Cardiac muscle cell (in vitro differentiated cells and primary cell): ENCODE measurements at places on chromosomes 6 and 20.

DNA sequence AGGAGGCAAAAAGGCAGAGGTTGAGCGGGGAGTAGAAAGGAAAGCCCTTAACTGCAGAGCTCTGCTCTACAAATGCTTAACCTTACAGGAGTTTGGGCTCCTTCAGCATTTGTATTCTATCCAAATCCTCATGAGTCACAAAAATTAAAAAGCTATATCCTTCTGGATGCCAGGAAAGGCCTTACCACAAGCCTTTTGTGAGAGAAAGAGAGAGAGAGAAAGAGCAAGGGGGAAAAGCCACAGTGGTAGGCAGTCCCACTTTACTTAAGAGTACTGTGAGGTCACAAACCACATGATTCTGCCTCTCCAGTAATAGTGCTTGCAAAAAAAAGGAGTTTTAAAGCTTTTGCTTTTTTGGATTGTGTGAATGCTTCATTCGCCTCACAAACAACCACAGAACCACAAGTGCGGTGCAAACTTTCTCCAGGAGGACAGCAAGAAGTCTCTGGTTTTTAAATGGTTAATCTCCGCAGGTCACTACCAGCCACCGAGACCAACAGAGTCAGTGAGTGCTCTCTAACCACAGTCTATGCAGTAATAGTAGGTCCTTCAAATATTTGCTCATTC, at the start of gene RUNX2:
Gene RUNX2, plus strand, starts transcription at position 375 of the 567 bp plus-strand sequence. CDS start 397 bp downstream, outside the sequence.
- DNase-seq = peak; percentile 94

GRCh38 chr6:76703786-76704185, 631.3 kb upstream of the IMPG1 start:
- no peak for DNase-seq

DNA sequence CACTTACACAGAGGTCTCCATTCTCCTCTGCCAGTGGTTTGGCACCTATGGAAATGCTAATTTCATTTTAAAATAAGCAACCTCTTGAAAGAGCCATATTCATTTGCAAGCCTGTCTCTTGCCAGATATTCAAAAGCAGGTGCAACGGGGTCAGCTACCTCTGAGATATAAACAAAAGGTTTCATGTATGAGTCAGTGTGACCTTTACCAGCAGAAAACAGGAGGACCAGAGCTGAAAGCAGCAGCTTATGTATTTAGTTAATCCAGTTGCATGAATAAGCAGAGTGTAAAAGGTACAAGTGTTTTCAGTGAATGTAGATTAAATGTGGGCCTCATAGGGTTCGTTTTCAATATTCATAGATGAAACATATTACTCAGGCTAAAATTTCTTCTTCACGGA, 56.0 kb downstream of the TENT5A start:
- no peak for DNase-seq

DNA sequence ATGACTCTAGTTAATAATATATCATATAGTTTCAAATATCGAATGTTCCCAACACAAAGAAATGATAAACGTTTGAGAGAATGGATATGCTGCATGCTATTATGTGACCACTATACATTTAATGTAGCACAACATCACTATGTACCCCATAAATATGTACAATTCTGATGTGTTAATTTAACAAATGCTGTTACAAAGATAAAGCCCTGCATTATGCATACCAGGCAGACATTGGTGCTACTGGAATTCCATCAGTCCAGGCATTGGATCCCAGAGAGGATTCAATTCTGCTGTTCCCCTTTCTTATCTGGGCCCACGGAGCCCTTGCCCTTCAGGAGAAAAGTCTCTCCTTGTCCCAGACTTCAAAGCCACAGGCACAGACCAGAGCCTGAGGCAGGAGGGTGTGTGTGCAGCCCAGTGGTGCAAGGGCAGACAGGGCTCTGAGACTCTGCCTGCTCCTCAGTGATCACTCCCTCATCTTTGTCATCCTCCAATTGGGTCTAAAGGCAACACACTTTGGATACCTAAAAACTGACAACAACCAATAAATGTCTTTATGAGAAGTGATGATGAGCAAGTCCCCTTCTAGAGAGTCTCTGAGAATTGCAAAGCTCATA, 45.2 kb downstream of the PSMG4 start:
- no peak for DNase-seq

- DNase-seq = no peak
Measured at GRCh38 chr6:52953911-52954839, 40.9 kb downstream of the GSTA4 start.

DNA sequence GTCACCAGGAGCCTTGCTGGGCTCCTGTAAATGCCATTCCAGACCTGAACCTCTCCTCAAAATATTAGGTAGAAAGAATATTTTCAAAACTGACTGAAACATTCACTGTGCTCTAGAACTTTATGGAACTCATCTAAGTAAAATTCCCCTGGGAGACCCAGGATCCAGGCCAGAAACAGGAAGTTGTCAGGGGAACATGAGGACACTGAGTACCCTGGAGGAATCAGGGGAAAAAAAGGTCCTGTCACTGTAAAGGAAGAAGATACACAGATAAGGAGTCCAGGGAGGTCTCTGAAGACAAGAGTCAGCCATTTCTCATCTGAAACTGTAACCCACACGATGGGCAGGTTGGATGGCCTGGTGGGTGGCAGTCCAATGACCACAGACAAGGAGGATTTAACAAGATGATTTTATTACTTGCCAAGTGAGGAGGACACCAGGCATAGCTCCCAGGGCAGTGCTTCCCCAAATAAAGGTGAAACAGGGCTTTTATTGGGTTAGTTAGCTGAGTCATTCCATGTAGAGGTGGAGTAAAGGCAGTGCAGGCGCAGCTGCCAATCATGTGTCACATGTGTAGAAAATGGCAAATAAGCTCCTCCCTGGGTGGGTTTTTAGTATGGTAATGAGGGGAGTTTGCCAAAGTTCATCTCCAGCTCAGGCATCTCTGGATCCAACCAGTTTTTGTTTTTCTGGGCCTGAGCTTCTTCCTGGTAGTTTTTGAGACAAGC, 138.5 kb downstream of the RCAN2 start:
- no peak for DNase-seq

- DNase-seq = peak; percentile 14
Measured at GRCh38 chr6:116444092-116444491, 17.1 kb upstream of the CALHM6 start.

GRCh38 chr6:41774841-41775240, 4.9 kb downstream of the FRS3 start:
- DNase-seq = no peak

- peak; percentile 18 for DNase-seq
Measured at GRCh38 chr6:21340573-21340972, 253.0 kb upstream of the SOX4 start.

- no peak for DNase-seq
Measured at GRCh38 chr6:93792746-93793145, 373.4 kb upstream of the EPHA7 start.

DNA sequence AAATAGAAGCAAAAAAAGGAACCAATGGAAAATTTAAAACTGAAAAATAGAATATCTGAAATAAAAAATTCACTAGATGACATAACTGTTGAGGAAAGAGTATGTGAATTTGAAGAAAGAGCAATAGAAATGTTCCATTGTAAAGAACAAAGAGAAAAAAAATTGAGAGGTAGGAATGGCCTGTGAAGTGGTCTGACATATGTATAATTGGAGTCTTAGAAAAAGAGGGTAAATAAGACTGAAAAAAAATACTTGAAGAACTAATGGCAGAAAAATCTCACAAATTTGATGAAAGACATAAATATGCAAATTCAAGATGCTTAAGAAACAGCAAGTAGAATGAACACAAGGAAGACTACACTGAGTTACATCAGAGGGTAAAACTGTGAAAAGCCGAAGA, 93.4 kb downstream of the QKI start:
- no peak for DNase-seq

GRCh38 chr6:166570929-166571713, 15.4 kb downstream of the RAMACL start:
- DNase-seq = no peak

DNA sequence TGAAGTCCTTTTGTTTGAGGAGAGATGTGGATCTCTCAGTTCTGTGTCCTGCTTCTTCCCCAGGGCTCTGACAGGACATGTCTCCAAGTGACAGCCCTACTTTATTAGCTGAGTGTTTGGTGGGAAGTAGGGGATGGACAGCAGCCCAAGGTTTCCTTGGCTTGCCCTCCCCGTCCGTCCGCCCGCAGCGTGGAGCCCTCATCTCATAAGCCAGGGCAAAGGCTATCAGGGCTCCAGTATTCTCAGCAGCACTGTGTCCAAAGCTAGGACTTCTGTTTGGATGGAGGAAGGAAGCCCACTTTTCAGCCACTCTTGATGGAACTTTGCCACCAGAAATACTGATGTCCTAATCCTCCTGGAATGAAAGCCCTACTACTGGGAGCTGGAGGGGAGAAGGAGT, 13.6 kb downstream of the CDC5L start:
- DNase-seq = no peak

- DNase-seq = no peak
Measured at GRCh38 chr6:134951494-134952263, 1.8 kb upstream of the ALDH8A1 start.

DNA sequence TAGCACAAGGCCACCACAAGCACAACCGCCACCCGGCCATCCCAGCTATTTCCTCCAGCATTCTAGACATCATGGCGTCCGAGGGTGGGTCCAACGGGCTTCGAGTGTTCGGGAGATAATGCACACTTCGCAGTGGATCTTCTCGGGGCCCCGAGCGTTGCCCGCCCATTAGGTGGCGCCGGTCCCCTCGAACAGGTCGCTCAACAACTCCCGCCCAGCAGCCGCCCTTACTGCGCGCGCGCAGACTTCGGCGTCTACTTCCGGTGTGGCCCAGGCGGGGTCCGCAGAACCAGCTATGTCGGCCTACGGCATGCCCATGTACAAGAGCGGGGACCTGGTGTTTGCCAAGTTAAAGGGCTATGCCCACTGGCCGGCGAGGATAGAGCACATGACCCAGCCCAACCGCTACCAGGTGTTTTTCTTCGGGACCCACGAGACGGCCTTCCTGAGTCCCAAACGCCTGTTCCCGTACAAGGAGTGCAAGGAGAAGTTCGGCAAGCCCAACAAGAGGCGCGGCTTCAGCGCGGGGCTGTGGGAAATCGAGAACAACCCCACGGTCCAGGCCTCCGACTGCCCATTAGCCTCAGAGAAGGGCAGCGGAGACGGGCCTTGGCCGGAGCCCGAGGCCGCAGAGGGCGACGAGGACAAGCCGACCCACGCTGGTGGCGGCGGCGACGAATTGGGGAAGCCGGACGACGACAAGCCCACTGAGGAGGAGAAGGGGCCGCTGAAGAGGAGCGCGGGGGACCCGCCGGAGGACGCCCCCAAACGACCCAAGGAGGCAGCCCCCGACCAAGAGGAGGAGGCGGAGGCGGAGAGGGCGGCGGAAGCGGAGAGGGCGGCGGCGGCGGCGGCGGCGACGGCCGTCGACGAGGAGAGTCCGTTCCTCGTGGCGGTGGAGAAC, at the start of gene HDGFL1:
Gene HDGFL1, plus strand, starts transcription at position 286 of the 904 bp plus-strand sequence. Its CDS starts 10 bp downstream, at position 296.
- no peak for DNase-seq

DNA sequence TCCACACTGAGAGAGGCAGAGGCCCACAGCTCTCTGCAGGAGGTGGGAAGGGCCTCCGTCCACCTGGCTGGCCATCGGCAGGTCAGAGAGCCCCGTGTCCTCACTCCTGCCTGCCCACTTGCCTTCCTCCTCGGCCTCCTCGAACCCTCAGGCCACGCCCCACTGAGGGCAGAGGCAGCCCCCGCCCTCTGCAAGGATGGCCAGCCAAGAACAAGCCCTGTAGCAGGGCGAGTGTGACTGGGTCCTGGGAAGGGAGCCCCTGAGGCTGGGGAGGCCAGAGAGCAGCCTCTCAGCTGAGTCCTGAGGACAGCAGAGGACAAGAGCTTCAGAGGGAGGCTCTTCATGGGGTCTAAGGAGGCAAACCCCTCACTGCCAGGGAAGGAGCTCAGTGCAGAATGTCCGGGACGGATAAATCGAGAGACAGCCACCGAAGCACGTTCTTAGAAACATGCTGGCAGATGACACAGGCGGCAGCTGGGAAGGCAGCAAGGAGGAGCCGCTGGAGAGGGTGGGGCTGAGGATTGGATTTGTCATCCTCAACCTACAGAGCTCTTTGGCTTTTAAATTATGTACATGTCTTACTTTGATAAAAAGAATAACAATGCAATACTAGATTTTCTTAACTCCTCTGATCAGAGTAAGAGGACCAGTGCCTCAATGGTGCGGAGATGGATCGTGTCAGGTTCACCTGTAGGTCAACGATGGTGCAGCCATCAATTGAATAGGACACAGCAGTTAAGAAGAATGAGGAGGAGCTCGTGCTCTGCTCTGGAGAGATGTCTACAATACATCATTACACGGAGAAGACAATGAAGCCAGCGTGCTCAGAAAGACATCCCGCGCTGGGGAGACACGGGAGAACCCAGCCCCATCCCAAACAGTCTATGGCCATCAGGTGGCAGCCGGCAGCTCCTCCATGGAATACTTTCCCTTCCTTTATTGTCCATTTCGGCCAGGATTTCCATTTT, 53.0 kb downstream of the GNAS-AS1 start:
- DNase-seq = no peak

GRCh38 chr6:3991941-3992340, 87.0 kb downstream of the FAM217A start:
- no peak for DNase-seq

- DNase-seq = no peak
Measured at GRCh38 chr6:87164004-87164403, 8.6 kb downstream of the ZNF292 start.

DNA sequence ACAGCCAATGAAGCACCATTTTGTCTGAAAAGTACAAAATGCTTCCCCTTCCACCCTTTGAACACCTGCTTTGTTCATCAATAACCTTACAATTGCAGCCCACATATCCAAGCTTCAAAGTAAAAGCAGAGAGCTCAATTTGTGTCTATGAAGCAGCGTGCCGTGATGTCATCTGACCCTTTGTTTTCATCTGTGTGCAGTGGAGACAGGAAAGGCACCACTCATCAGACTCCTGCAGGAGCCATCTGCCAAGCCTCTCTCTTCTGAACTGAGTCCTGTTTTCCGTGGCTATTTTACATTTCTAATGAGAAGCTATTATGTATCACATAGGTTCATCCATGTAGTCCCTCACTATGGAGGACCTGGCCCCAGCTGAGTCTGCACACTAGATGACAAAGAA, 7.5 kb upstream of the LY86 start:
- DNase-seq = no peak

GRCh38 chr6:142378138-142378875, 76.5 kb downstream of the ADGRG6 start:
- peak; percentile 96 for DNase-seq

DNA sequence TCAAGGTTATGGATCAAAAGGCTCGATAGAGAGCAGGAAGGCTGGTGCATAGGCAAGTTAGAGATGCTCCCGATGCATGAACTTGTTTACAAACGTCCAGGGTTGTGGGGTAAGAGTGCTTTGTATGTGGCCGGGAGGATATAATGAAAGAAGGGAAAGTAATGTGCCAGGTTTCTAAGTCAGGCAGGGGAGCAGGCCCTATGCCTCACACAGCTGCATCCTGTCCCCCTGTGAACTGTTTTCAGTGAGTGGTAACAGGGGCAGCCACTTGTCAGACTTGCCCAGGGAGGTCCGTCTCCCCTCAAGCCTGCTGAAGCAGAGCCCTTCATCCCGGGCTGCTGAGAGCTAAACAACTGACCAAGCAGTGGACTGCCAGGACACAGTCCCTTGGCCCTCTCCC, 19.4 kb downstream of the KCNK5 start:
- DNase-seq = no peak

DNA sequence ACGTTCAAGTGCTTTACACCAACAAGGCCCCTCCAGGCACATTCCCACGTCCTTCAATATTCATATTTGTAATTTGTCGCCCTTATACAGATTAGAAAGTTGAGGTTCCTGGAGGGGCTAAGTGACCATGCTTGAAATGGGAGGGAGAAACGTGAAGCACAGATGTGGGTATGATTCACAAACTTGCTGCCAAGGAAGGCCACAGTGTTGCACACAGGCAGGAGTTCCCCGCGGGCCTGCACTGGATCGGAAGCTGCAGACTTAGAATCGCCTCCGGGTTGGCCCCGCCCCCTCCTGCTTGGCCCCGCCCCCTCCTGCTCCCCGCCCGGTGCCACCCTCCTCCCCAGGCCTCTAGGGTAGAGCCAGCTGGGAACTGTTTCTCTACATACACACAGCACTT, 58.2 kb upstream of the QKI start:
- peak; percentile 51 for DNase-seq
